Right hindlimb (tissue), 1 donor: ENCODE measurements at places on chromosomes 1 and 21.
A peak's percentile ranks its signal among the peaks of the same experiment; 100 is the strongest.

DNA sequence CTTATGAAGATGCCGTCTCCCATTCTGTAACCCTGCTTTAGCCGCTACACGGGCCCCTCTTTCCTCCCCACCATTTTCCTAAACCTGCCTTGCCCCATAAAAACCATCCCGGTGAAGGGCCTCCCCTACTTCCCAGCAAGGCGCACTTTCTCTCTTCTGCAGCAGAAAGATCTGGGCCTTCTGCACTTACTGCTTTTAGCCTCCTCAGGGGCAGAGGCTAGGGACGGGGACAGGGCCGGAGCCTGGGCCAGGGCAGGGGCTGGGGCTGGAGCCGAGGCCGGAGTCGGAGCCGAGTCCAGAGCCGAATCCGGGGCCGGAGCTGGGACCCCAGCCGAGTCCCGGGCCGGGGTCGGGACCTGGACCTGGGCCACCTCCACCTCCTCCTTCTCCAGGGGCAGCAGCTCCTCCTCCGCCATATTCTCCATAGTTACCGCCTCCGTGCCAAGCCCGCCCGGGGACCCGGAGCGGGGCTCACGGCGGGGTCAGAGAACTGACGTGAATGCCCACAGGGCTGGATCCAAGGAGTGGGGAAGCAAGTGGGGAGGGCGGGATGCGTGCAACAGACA is 382 bp downstream of the TRMT1L start:
- DNase-seq, result no peak

DNA sequence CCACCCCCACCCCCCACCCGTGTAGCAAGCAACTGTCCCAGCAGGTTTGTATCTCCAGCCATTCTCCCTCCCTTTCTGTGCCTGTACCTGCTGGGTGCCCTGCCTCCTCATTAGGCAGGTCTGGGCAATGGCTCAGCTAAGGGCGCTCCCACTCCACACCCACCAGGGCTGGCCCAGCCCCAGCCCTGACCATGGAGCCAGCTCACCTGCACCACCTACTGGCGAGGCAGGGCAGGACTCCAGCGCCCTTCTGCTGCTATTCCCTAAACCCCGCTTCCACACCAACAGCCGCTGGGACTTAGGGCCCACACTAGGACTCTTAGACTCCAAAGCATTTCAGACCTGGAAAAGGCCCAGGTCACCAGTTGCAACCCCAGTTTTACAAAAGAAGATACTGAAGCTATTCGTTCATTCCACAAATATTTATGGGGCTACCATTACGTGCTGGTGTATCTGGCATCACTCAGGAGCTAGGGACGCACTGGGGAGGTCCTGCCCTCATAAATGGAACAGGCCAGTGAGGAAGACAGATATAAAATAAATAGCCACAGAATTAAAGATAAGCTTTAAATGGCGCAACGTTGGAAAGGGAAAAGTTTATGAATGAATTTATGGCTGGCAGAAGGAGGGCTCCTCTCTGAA is 24.0 kb downstream of the PGLYRP3 start:
- DNase-seq, result no peak

GRCh38 chr1:3063379-3064295 is 5.4 kb upstream of the PRDM16 start:
- peak; percentile 21 for DNase-seq

DNA sequence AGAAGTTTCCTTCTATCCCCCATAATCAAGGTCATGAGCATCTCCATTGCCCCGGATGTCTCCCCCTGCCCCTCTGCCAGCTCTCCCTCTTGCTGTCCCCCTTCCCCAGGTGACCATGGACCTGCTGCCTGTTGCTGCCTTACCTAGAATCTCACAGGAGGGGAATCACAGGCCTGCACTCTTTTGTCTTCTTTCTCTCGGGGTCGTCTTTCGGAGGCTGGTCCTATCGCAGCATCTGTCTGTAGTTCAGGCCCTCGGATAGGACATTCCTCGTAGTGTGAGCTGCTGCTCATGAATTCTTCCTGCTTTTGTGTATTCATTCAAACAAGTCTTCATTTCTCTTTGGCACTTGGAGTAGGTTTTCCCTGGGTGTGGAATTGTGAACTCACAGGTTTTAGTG is 39.9 kb upstream of the ACTRT2 start:
- DNase-seq, result no peak

DNA sequence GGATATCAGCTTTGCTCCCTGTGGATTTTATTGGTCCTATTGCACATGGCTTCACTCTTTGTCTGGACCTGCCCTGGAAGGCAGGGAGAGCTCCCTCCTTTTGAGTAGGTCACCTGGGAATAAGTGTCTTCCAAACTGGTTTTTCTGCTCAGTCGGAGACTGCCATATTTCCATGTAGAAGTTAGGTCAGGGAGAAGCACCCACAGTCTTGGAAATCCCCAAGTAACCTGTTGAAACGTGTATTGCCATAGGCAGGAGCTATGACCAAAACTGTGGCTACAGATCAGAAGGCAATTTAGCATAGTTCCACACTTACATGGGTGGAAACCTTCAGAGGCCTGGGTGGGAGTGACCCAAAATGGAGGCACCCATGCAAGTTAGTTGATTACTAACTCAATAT is 3.5 kb upstream of the GNG12 start:
- DNase-seq, result no peak

- DNase-seq, result no peak
Observed at GRCh38 chr1:41363591-41364320, 2.5 kb downstream of the FOXO6 start.

DNA sequence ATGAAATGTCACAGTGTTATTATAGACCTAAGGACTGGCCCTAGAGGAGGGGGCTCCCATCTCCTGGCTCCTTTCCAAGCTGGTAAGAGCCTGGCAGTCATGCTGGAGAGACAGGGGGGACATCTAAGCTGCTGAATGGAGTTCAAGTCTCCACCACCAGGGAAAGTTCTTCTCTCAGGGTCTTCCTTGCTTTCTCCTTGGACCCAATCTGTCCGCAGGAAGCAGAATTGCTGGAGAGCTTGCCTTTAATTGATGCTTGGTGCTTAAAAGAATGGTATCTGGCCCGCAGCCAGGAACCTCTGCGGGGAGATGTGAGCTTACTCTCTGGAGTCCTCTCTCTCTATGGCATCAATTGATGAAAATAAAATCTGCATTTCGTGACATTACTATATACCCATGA is 25.1 kb downstream of the IRF2BP2 start:
- peak; percentile 39 for DNase-seq

GRCh38 chr1:46013581-46013980 is 118.8 kb downstream of the PIK3R3 start:
- DNase-seq, result no peak

DNA sequence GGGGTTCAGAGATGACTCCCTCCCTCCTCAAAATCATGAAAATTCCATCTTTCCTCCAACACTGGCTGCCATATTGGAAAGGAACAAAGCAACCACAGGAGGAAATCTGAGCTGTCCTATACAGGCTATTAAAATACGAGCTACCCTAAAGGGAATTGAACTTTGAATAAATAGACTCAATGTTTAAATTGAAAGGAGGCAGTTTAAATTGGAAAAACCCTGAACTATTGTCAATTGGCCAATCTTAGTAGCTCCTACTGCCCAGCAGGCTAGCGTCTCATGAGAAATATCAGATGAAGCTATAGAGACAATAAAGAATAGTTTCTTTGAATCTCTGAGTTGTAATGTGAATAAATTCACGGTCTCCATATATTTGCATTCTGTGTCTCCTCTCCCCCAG is 85.4 kb upstream of the KCNE2 start:
- DNase-seq, result no peak

DNA sequence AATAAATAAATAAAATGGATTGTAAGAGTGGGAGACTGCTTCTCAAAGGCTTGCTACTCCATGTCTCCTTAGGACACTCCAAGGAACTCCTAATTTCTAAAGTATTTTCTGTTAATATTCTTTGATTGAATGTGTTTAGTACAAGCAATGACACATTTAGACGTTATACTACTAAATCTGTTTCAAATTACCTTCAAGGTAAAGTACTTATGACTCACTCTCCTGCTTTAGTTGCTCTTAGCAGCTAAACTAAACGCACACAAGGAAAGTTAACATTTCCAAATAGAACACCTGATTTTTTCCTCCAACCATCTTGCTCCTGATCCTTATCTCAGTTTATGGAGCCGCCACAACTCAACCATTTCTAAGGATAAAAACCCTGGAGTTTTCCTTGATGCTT is 969.8 kb upstream of the ADGRL4 start:
- DNase-seq, result no peak

- no peak for DNase-seq
Observed at GRCh38 chr1:226762055-226762454, 23.0 kb upstream of the ITPKB start.

DNA sequence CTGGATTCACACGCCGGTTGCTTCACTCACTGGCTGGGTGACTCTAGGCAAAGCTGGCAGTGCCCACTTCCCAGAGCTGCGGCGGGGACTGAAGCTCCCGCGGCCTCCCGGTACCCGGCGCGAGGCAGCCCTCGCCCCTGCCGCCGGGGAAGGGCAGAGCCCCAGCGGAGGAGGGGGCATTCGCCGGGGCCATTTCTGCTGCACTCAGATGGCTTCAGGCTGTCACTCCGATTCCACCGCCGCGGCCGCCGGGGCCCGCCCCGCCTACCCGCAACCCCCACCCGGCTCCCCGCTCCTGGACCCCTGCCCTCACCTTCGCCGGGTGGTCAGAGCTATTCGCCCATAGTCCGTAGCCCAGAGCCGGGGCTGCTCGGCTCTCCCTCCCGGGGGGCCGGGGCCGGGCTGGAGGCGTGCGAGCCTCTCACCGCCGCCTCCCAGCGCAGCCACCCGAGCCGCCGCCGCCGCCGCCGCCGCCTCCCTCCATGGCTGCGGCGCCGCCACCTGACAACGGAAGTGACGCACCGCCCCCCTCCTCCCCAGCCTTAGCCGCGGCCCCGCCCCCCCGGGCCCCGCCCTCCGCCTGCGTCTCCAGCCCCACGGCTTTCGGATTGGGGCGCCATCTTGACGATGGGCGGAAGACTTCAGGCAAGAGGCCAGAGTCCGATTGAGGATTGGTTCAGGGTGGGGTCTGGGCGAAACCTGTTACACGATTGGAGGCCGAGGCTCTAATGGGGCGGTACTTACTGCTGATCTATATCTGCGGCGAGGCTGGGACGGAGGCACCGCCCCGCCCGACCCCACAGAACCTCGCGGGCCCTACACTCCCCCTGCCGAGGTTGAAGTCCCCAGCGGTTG is at the start of gene STK40:
Gene STK40, minus strand, starts transcription at position 515 of the 855 bp plus-strand sequence. CDS start 24,592 bp downstream, outside the sequence.
- peak; percentile 99 for DNase-seq

GRCh38 chr1:107171333-107171732 is 30.5 kb downstream of the NTNG1 start:
- no peak for DNase-seq

DNA sequence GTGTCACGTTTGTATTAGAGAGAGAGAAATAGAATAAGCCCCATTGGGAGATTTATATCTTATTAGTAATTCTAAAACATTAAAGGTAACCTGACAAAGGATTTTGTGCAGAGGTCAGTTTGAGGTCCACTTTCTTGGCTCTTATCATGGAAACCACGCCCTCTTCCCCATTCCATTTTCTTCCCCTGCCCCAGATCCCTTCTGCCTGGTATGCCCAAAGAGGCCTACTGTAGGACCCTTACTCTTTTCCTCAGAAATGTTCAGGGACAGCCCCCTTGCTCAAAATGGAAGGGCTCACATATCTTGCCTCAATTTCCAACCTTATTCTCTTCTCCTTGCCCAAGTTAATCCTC is 9.6 kb downstream of the CCDC185 start:
- DNase-seq, result no peak

DNA sequence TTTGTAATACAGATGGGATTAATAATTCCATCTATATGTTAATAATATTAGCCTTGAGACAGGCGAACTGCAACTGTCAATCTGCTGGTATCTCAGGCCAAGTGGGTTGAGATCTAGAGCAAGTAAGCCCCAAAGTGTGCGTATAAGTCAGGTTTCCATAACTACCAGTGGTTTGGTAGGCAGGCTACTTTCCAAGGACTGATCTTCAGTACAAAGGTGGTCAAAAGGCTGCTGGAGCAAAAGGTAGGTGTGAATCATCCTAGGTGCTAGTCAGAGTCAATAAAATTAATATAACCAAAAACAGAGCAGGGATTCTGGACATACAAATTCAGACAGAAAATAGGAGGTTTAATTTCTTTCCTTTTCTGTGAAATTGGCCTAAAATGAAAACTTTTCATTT is 328.0 kb downstream of the TGFB2 start:
- DNase-seq, result no peak

DNA sequence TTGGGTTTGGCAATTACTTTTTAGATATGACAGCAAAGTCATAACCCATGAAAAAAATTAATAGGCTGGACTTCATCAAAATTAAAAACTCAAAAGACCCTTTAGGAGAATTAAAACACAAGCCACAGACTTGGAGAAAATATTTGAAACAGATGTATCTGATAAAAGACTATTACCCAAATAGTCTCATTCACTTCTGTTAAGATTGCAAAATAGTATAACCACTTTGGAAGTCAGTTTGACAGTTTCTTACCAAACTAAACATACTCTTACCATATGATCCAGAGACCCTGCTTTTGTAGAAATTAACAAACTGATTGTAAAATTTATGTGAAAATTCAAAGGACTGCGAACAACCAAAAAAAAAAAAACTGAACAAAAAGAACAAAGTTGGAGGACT is 32.5 kb upstream of the SLC44A3 start:
- DNase-seq, result no peak

DNA sequence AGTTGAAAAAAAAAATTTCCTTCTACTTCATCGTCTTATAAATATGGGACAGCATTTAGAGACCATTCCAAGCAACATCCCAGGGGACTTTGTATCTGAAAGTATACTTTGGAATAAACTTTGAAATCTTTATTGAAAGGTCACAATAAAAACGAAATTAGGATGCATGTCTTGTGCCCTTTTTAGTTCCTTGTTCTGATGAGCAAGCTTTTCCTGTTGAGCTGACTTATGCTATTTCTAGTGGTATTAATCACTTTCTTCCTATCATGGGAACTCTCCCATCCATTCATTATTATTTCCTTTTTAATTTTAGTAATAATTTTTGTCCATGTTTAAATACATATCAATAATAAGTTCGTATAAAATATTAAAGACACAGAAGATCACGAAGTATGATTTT is 4.0 kb upstream of the GBP2 start:
- no peak for DNase-seq

- DNase-seq, result no peak
Observed at GRCh38 chr1:107110326-107110725, 30.5 kb upstream of the NTNG1 start.

DNA sequence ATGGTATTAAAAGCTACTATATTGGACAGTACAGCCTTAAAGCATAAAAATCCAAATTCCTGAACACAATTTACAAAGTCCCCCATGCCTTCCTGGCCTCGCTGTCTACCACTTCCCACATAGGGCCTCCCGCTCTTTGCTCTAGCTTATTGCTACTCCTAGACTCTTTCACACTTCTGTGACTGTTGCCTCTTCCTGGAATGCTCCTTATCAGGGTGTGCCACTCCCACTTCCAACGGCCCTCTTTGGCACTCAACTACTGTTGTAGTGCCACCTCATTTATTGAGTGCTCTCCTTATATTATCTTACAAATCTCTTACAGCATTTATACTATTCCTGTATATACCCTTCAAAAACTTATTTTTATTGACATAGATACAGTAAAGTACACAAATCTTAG is 4.8 kb downstream of the SARS1 start:
- no peak for DNase-seq

GRCh38 chr1:21834094-21834493 is 22.0 kb downstream of the LDLRAD2 start:
- no peak for DNase-seq

GRCh38 chr1:101299141-101299540 is 62.3 kb downstream of the S1PR1 start:
- no peak for DNase-seq

GRCh38 chr1:150121236-150121862 is 28.4 kb upstream of the PLEKHO1 start:
- no peak for DNase-seq

GRCh38 chr1:6497215-6497866 is 5.9 kb upstream of the PLEKHG5 start:
- no peak for DNase-seq

- no peak for DNase-seq
Observed at GRCh38 chr1:71001624-71002023, 46.0 kb downstream of the PTGER3 start.
